ENCODE measurements at places on chromosomes 5 and 9.

DNA sequence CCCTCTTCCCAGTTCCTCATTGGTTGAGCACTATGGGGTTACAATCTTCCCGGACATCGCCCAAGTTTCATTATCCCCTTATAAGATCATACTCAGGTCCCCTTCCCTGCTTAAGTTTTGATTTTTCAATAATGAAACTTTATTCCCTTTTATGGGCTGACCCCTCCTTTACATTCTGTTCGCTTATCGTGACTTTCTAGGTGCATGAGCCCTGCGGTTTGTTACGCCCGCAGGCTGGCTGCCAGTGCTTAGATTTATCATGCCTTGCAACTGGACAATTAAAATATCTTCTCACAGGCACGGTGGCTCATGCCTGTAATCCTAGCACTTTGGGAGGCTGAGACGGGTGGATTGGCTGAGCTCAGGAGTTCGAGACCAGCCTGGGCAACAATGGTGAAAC lies 127.9 kb upstream of the FER start:
- DNase-seq = no peak

DNA sequence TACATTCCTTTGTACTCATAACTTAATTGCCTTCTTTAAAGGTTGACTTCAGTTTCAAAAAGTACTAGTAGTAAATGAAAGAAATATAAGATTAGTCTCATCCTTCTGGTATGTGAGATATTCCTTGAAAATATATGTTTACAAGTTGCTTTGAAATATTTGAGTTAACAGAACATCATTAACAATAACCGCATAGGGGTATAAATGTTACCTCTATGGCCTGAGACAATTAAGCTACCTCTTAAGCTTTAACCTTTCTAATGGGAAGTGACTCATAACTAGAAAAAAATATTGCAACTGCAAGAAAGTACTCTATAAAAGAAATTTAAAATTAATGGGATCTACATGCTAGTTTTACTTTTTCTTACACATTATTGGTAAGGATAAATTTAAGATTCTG lies 399.0 kb downstream of the CDH10 start:
- DNase-seq = no peak

- DNase-seq = no peak
These were observed 11.5 kb downstream of the PRRC2B start for GRCh38 chr9:131405428-131405827.

GRCh38 chr5:133842846-133843611 lies 125.4 kb downstream of the C5orf15 start:
- DNase-seq = no peak

DNA sequence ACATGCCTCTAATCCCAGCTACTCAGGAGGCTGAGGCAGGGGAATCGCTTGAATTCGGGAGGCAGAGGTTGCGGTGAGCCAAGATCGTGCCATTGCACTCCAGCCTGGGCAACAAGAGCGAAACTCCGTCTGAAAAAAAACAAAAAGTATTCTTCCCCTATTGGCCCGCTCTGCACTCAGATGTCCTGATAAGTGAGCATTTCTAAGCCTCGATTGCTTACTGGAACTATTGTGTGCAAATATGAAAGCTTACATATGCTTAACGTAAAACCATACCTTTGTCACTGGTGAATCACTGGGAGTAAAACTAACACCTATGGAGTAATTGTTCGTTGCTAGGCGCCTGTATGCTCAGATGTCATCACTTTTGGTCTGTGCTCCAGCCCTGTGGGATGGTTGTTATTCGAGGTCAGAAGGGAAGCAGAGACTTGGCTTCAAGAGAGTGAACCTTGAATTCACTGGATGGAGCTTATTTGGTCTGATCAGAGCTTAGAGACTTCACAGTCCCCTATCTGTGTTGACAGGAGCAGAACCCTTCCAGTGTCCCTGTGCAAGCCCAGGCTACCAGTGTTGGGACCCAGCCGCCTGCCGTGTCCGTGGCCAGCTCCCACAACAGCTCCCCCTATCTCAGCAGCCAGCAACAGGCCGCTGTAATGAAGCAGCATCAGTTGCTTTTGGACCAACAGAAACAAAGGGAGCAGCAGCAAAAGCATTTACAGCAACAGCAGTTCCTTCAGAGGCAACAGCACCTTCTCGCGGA lies 25.3 kb upstream of the LTC4S start:
- DNase-seq = no peak

DNA sequence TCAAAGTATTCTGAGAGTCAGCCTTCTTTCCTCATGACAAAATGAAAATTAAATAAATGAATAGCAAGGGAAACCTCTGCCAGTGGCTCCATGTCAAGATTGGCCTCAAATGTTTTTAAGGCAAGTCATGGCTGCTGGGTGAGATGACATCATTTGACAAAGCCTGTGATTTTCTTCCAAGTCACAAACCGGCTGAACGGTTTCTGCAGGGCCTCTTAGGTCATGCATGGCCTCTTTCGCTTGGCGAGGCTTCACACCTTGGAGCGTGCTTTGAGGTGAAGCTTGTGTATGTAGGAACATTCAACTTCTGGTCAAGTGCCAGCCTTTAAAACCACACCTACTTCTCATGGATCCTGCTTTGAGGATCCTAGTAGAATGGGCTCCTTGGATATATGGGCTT lies 161.0 kb upstream of the ZNF618 start:
- DNase-seq = no peak

GRCh38 chr9:137497921-137498719 lies 39.0 kb upstream of the NSMF start:
- no peak for DNase-seq

- no peak for DNase-seq
These were observed 428.6 kb downstream of the DMAC1 start for GRCh38 chr9:7370988-7371387.

DNA sequence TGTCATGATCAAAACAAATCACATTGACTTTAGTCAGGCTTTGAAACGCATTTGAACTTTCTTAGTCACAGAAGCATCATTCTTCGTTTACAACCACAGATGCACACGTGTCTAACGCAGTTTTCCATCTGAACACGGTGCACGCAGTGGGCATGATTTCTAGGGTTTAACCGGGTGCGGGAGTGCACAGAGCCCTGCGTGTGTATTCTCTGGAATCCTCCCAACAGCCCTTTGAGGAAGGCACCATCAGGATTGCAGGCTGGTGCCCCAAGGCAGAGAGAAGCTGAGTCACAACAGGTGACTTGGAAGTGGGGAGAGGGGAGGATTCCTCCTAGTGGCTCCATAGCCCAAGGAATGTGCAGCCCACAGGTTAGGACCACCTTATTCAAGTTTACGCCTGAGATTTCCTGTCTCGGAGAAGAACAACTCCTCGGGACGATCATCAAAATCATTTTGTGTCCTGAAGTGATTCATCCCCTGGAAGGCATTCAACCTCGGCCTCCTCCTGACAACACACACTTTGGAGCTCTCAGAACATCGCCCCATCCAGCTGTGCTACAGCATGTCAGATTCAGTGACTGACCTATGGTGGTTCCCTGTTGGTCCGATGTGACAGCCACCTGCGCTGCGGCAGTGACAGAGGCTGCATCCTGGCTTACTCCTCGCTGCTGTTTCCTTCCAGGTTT lies 13.1 kb downstream of the ROPN1L start:
- DNase-seq = peak; percentile 42

GRCh38 chr5:107381189-107381856 lies 289.4 kb downstream of the EFNA5 start:
- no peak for DNase-seq

GRCh38 chr5:36495611-36496010 lies 110.8 kb upstream of the SLC1A3 start:
- no peak for DNase-seq

DNA sequence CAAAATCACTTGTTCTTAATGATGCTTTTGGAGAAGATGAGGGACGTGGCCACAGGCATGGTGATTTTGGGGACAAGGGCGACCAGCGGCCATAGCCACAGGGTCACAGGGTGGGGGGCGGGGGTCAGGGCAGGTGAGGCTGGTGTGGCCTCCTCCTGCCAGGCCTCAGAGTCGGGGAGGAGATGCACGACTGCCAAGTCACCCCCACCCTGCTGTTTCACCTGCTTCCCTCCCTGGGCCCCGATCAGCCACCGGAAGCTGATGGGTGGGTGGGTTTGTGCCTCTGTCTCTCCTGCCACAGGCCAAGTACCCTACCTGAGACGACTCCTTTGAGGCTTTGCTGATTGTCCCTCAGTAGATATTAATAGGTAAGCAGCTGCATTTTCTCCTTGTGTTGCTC lies 199.3 kb downstream of the PAX5 start:
- DNase-seq = no peak

GRCh38 chr9:79352322-79352721 lies 219.4 kb upstream of the TLE4 start:
- no peak for DNase-seq

- no peak for DNase-seq
These were observed 42.2 kb upstream of the FCN1 start for GRCh38 chr9:134959971-134960310.

- DNase-seq = no peak
These were observed 8.1 kb upstream of the SLC2A8 start for GRCh38 chr9:127388856-127389238.

- DNase-seq = no peak
These were observed 9.5 kb upstream of the GGTA1 start for GRCh38 chr9:121509180-121509579.

GRCh38 chr5:5105531-5105930 lies 34.6 kb upstream of the ADAMTS16 start:
- no peak for DNase-seq

- no peak for DNase-seq
These were observed 58.8 kb upstream of the RAD23B start for GRCh38 chr9:107224252-107224651.

GRCh38 chr5:14727428-14727865 lies 62.9 kb downstream of the OTULIN start:
- no peak for DNase-seq

DNA sequence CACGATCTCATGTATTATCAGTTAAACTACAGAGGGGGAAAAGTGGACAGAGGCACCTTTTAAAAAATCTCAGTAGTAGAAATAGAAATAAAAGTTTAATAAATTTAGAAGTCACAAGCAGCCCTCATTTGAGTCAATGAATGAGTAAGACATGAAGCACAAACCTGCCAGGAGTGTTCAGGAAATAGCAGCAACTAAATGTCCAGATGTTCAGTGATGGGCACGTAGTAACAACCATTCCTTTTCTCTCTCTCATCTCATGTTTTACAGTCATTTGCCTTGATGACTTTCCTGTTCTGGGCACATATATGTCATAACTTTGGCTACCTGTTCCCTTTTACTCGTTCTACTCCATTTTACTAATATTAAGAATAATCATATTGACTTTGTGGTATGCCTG lies 17.7 kb downstream of the ISOC1 start:
- no peak for DNase-seq

DNA sequence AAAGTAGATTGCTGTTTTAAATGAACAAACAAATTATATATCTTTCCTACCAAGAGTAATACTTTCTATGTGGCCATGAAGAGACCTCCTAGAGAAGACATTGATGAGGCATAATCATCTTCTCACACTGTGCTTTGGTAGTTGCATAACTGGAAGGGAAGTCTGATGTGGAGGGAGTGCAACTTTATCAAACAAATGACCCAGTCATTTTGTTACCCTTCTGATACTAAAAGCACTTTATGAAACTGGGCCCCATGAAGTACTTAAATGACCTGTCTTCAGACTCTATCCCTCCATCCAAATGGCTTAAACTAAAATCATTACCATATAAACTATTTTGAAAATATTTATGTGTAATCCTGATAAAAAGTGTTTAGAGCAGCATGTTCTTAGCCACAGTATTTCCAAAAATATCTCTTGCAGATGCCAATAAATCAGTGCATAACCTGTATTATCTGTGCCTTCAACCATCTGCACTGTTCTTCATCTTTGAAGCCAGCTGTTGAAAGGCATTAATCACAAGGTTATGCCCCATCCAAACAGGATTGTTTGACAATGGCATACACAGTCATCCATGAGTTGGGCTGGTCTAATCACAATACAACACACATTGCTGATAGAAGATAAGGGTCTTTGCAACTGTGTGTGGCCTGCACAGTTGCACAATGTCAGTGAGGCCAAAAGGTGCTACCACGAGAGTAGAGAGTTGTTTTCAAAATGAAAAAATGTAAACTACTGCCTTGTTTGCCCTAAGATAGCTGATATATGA lies 31.9 kb upstream of the MIER3 start:
- DNase-seq = no peak

DNA sequence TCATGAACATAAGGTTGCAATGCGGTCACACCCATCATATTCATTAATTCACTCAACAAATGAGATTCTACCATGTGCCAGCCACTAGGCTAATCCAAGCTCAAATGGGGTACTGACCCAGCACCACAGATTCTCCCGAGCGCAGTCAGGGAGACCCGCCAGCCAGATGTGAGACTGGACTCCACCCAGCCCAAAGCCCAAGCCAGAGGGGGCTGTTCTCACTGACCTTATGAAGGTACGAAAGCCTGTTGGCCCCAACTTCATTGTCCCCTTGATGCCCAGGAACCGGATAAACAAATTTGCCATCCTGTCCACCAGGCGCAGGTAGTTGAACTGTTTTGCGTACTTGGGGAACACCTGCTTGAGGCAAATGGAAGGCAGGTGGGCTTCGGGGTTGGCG lies 218.8 kb downstream of the DAB2IP start:
- DNase-seq = no peak

DNA sequence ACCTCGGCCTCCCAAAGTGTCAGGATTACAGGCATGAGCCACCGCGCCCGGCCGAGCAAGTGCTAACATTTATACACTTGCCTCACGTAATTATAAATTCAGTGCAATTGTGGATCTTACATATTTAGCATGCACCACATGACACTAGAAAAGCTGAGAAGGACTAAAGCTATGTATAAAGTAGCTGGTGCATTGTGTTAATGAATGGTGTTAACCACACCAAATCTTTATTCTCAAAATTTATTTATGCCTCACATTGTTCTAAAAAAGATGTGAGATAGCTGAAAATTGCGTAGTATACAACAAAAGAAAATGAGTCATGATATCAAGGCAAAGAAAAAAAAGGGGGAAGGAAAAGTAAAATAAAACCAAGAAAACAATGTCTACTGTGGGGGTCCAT lies 54.8 kb downstream of the GDA start:
- DNase-seq = no peak

DNA sequence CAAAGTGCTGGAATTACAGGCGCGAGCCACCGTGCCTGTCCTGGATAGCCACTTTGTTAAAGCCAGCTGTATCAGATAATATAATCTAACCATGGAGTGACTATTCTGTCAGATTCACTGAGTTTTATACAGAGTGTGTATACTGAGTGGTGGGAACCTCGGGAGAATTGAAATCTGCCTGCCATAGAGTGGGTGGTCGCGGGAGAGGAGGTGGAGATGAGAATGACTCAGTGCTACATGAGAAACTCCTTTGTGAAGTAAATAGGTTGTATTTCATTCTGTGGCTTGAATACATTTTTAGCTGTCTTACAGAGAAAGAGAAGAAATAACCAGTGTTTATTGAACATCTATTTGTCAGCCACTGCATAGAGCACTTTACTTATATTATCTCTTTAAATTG lies 26.4 kb downstream of the ATP6V0E1 start:
- peak; percentile 57 for DNase-seq

DNA sequence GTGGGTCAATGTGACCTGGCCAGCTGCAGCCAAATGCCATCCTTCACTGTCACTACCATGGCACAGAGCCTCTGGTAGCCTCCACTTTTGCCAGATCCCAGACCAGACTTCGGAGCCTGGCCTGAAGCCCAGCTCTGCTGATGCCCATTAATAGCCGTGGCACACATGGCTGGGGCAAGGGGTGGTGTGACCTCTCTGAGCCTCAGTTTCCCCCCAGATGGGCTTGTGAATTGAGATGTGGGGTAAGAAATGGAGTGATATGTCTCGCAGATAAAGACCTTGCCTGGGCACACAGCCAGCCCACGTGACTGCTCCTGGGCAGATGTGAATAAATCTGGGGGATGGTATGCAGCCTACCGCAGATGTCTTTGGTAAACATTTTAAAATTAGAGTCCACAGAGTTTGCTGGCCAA lies 13.9 kb downstream of the SUSD3 start:
- no peak for DNase-seq

- DNase-seq = peak; percentile 12
These were observed 12.4 kb downstream of the PTTG1 start for GRCh38 chr5:160434022-160434531.
